ENCODE measurements at places on chromosomes 7 and 10.

DNA sequence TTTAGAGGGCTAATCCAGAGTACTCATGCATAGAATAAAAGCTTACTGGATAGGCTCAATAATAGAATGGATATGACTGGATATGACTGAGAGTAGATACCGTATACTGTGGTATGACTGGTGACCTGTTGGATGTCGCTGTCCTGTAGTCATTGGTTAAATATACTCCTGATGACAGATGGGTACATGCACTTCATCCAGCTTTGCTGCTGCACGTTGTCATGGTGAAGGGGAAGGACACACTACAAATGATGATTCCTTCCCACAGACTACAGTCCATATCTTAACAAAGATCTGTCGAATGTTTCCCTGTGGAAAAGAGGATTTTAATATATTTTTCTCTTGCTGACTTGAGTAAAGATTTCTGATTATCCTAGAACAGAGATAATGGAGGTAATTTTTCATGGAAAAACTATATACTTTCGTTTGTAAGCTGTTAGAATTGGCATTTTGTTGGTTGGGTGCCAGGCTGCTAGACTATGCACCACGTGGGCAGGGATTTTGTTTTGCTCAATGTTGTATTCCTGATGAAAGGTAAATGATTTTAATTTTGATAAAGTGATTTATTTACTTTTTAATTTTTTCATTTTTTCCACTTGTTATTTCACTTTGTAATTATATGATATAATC, 97.3 kb downstream of the PPP1R9A start:
- DNase-seq, result no peak

GRCh38 chr10:121263431-121263783, 334.8 kb downstream of the FGFR2 start:
- no peak for DNase-seq

- no peak for DNase-seq
Measured at GRCh38 chr10:69093933-69094332, 6.0 kb downstream of the SRGN start.

DNA sequence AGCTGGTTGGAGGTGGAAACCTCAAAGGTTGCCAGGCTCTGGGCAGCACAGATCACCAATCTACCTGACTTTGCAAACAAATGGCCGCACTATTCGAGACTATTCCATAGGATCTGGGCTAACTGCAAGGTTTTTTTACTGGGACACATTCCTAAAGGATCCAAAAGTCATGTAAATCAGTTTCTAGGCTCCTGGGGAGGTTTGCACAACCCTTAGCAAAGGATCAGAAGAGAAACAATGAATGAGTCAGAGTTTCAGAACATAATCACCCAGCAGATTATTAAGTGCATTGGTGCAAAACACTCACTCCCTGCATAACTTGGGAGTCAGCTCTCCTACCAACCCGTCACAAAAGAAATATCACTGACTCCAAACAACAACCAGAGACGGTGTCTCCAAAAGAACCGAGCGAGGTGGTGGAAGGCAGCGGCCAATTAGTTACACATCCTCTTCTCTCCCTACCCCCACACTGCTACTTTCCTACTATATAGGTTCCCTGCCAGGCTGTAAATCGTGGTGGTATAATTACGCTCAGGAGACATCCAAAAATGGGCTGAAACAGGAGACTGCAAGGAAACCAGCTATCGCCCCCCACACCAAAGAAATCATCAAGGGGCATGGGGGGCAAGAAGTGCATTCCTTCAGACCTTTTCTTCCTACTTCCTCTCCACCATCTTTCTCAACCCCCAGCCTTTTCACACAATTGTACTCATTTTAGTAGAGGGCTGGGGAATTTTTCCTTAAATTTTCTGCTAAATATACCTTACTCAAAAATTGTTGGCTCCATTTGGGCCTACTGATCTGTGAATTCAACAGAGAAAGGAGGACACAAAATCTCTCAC, 3.2 kb downstream of the UBE2H start:
- DNase-seq, result no peak

- DNase-seq, result no peak
Measured at GRCh38 chr10:7036951-7037350, 373.9 kb downstream of the SFMBT2 start.

- no peak for DNase-seq
Measured at GRCh38 chr10:72106154-72106849, 18.0 kb upstream of the SPOCK2 start.

GRCh38 chr7:47416492-47417480, 165.1 kb downstream of the TNS3 start:
- DNase-seq, result no peak

DNA sequence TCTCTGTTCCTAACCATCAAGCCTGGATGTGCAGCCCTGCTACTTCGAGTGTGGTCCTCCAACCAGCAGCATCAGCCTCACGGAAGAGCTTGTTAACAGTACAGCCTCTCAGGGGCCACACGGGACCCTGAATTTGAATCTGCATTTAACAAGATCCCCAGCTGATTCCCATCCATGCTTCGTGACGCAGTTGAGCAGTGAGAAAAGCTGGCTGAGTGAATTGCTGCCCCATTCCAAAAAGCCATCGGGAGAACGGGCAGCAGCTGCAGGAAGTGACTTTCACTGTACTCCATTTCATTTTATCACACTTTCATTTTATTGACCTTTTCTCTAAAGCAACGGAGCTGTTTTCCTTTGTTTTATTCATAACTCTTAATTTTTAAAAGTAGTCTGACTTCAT, 22.5 kb downstream of the FAM171A1 start:
- DNase-seq, result no peak

DNA sequence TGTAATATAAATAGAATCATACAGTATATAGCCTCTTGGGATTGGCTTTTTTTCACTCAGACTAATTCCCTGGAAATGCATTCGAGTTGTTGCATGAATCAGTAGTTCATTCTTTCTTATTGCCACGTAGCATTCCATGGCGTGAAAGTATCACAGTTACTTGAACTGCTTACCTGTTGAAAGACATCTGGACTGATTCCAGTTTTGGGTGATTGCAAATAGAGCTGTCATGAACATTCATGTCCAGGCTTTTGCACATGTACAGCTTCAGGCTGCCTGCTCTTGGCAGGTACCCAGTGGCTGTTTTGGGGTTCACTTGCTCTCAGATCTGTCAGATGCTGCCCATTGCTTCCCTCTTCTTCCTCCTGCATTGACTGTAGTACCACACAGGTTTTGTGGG, 54.9 kb downstream of the LRGUK start:
- no peak for DNase-seq

DNA sequence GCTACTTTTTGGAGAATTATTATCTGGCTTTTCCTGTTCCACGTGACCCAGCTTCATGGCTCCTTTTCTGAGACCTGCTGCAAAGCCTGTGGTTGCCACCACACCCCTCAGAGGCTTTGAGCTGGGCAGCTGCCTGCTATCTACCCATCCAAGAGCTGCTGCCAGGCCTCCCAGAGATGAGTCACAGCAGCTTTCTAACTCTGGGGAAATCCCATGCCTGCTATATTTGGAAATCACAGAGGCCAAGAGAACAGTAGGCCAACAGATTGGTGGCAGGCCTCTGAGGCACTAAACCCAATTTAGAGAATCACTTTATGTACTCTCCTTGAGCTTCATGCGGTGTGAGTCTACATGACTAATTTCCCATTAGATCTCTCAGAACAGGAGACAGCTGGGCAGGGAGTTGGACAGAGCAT, 35.2 kb downstream of the SGCE start:
- no peak for DNase-seq

GRCh38 chr7:144414815-144415214, 11.3 kb upstream of the NOBOX start:
- no peak for DNase-seq

- DNase-seq, result no peak
Measured at GRCh38 chr7:28155019-28155660, 25.5 kb downstream of the JAZF1 start.

DNA sequence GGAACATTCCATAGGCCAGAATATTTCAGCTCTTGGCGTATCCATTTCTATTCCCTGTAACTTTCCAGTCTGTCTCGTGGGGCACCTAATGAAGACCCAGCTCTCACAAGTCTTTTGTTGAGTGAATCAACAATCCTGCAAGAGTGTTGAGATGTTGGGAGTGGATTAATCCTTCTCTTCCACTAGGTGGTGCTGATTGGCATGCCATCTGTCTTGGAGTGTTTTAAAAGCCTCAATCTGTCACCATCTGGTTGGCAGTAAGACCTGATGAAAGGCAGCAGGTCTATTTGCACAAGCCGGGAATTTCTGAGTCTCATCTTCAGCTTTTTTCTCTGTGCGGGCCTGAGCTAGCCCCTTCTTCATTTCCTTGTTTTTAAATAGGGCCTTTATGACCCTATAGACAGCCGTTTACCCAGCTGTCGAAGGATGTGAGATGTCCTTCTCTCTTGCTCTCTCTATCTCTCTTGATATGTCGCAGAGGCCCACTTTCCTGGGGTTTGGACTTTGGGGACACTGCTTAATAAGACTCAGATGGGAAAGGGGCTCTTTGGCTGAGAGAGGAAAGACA, 180.5 kb downstream of the ZNF365 start:
- peak; percentile 4 for DNase-seq

DNA sequence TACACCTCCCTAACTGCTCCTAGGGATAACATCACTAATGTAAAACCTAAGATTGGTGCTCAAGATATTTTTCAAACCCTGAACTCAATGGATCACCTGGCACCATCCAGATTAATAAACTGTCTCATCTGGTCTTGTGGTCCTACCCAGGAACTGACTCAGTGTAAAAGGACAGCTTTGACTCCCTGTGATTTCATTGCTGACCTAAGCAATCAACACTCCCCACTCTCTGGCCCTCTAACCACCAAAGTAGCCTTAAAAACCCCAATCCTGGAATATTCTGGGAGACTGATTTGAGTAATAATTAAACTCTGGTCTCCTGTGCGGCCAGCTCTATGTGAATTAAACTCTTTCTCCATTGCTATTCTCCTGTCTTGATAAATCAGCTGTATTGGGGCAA, 6.2 kb upstream of the USP54 start:
- no peak for DNase-seq

DNA sequence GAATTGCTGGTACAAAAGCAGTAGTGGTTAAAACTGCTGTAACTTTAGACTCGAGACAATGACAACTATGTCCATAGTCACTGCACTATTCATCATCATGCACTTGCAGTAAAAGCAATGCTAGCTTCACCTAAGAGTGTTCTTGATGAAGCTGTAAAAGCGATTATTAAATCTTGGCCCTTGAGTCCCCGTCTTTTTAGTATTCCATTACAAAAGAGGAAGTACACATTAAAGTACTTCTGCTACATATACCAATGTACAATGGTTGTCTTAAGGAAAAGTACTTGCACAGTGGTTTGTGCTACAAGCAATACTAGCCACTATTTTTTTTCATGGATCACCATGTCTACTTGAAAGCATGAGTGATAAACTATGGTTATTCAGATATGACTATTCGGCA, 78.3 kb downstream of the ATAD1 start:
- DNase-seq, result no peak

DNA sequence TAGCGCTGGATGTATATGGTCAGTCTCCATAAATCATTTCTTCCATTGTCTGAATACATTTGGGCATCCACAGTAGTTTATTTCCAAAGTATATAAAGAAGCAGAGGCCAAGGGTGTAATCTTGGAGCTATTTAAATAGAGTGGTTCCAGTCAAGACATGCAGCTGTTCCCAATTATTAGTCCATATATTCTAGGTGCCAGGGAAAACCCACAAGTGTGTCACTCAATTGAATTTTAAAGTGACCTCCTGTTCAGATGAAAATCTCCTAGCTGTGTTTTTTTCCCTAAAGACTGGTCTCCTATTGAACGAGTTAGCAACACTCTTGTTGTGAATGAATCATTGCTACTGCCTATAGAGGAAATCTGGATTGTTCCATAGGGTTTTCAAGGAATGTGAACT, 260.2 kb upstream of the BMPER start:
- no peak for DNase-seq

- DNase-seq, result no peak
Measured at GRCh38 chr7:108528183-108528712, 2.3 kb upstream of the PNPLA8 start.
